ENCODE measurements at places on chromosomes 7 and 10. TPM values are rescaled to one million over a fixed set of nuclear protein-coding genes. Genes with fewer than 3 reads are reported as not detected.

DNA sequence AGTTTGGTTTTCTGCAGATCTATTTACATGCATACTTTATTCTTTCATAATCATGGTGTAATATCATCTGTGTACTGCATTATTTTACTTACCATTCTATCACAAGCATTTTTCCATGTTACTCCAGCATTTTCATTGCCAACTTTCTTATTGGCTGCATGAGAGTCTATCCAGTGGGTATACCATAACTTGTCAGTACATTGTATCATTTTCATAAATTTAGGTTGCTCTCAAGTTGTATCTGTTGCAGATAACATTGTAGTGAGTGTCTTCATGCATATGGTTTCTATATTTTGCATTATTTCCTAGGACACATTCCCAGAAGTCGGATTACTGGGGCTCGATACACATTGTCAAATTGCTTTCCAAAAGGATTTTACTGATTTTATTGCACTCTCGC lies 87.2 kb upstream of the INSYN2A start:
- no peak for DNase-seq

ANKRD30A gene
- total RNA-seq = not detected

- DNase-seq = no peak
Observed at GRCh38 chr10:72034040-72034499, 54.3 kb downstream of the SPOCK2 start.

GRCh38 chr10:126227762-126228134 lies 160.5 kb downstream of the ADAM12 start:
- DNase-seq = no peak

DNA sequence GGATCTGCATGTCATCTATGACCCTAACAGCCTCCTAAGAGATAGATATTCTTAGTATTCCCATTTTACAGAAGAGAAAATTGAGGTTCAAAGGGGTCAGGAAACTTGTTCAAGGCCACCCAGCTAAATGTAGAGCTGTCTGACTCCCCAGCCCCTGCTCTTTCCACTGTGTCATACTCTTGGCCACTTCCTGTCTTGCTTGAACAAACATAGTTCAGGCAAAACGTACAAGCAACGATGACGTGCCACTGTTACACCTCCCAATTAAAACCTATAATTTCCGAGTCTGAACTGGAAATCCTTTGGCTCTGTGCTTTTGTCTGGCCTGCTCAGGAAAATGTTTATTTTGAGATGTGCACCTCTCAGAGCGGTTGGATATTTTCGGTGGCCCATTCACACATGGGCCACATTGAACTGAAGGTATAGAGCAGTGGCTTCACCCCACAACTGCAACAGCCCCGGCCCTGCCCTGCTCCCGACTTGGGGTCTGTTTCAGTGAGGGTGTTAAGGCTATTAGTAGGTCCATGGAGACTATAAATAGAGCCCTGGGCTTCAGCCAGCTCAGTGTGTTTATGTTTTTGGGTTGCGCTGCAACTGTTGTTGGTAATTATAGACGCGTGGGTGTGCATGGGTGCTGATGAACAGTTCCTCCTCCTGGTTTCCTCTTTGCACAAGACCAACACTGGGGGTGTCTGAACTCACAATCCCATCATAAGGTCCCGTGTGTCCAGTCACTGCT lies 172.3 kb upstream of the ADO start:
- DNase-seq = peak; percentile 80

ATRNL1 gene
- total RNA-seq = not detected

DDX50 gene
- 39.7 TPM for total RNA-seq

GRCh38 chr7:2853147-2853546 lies 9.0 kb upstream of the GNA12 start:
- no peak for DNase-seq

GRCh38 chr7:115654384-115655214 lies 376.0 kb downstream of the TFEC start:
- DNase-seq = no peak

GRCh38 chr10:118106426-118106825 lies 59.7 kb upstream of the RAB11FIP2 start:
- peak; percentile 42 for DNase-seq

- no peak for DNase-seq
Observed at GRCh38 chr7:50528266-50529092, 36.7 kb downstream of the DDC start.

PTF1A gene
- total RNA-seq = not detected

DNA sequence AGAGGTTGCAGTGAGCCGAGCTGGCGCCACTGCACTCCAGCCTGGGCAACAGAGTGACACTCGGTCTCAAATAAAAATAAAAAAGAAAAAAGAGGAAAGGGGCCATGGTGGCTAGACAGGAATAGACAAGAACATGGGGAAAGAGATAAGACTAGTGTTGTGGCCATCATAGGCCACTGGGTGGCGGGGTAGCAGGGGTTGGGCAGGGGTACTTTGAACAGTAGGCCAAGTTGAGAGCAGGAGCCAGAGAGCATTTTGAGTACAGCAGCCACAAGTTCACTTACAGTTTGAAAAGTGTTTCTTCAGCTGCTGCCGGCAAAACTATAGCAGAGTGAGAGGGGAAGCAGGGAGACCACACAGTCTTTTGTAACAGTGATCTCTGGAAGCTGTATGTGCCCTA lies 656.0 kb downstream of the CNTNAP2 start:
- no peak for DNase-seq

TMEM139 gene
- total RNA-seq = 0.91 TPM

DNA sequence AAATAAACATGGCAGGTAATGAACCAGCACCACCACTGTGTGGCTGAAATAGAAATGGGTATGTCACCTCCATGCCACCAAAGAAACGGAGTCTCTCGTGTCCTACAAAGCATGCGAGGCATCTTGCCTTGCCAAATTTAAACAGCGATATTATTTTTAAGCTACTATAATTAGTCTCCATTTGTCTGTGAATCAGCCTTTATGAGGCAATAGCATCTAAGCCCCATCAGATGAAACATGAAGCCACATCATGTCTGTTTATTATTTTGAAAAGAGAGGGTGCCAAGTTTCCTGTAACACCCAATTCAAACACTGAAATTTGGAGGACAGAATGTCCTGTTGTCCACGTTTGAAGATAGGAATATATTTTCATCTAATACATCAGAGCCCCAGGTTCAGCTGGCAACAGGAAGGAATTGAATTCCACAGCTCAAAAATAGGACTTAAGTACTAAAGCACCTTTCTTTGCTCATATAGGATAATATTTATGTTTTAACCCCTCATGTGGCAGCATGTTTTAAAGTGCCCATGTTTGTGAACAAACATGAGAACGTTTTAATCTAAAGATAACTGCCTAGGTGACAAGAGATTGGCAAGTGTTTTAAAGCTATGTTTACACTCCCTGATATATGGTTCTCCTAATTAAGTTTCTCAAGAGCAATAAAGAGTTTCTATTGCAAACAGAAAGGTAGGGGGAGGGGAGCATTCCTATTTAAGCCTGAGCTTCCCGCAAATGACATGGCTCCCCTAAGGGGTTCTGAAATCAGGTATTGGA lies 86.8 kb downstream of the SORBS1 start:
- DNase-seq = no peak

TDRD1 gene
- not detected for total RNA-seq

C10orf105 gene
- total RNA-seq = 0.52 TPM

DNA sequence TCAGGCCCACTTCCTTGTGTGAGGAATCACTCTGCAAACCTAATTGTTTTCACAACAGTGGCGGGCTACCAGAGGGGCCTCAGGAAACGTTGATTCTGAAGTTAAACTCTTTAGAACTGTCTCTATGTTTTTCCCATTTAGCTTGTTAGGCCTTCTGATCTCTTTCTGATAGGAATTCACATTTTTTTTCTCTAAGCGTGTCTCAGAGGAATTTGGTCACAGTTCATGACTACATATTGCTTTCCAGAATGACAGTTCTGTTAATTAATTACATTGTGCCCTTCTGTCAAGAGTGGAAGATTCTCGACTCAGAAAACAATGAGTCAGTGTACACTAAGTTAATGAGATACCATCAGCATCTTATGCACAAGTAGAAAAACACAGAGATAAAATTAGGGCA lies 469.2 kb upstream of the C7orf33 start:
- no peak for DNase-seq

HMX3 gene
- not detected for total RNA-seq

NOLC1 gene
- 35.6 TPM for total RNA-seq

DNA sequence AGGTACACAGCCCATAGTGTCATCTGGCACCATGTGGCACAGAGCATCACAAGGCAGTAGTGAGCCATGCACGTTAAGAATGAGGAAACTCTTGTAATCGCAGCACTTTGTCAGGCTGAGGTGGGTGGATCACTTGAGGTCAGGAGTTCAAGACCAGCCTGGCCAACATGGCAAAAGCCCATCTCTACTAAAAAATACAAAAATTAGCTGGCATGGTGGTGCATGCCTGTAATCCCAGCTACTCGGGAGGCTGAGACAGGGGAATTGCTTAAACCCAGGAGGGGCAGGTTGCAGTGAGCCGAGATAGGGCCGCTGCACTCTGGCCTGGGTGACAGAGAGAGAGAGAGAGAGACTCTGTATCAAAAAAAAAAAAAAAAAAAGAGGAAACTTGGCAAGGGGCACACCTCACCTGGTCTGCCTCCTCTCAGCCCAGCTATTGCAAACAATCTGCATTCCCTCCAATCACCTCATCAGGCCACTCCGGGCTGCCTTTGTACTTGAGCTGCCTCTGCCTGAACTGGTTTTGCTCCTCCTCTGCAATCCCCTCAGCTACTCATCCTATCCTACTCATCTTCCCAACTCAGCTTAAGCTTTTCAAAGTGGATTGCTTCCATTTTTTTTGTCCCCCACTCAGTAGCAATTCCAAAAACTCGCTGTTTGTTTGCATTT lies 46.0 kb upstream of the OPTN start:
- DNase-seq = no peak

- DNase-seq = no peak
Observed at GRCh38 chr10:29607576-29607975, 27.2 kb downstream of the SVIL start.

Measured in CD4-positive, CD25-positive, alpha-beta regulatory T cell (primary cell).